Lung (tissue), 17 donors: ENCODE measurements at places on chromosomes 11 and 22. TPM values are rescaled to one million over a fixed set of nuclear protein-coding genes. Genes with fewer than 3 reads are reported as not detected.

Gene SYT12
- total RNA-seq: 0.25 TPM

GRCh38 chr11:69121621-69122325 is 34.0 kb upstream of the SMIM38 start:
- DNase-seq: no peak

- DNase-seq: no peak
Measured at GRCh38 chr11:12694183-12694531, 19.9 kb downstream of the TEAD1 start.

DNA sequence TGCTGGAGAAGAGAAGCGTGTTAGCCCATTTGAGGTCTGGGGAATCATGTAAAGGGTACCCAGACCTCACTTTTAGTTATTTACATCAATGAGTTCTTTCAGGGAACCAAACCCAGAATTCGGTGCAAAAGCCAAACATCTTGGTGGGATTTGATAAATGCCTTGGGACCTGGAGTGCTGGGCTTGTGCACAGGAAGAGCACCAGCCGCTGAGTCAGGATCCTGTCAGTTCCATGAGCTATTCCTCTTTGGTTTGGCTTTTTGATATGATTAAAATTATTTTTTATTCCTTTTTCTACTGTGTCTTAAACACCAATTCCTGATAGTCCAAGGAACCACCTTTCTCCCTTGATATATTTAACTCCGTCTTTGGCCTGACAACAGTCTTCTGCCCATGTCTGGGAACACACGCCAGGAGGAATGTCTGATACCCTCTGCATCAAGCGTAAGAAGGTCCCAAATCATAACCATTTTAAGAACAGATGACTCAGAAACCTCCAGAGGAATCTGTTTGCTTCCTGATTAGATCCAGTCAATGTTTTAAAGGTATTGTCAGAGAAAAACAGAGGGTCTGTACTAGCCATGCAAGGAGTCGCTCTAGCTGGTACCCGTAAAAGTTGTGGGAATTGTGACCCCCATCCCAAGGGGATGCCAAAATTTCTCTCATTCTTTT is 65.2 kb downstream of the ALX4 start:
- no peak for DNase-seq

DNA sequence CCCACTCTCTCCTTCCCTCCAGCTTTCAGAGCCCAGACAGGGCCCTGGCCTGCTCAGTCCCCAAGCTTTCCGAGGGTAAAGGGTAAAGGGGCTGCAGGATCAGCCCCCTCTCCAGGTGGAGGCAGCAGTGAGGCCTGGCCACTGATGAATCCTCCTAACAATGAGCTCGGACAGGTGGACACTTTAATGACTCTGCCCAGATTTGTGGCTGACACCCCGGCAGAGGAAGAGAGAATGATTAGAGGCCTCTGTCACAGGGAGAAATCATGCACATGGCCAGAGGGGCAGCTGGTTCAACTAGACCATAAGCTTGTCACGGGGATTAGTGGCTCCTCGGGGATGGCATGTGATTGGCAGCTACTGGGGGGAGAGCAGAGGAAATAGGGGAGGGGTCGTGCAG is 587.5 kb upstream of the B3GAT1 start:
- DNase-seq: no peak
